ENCODE measurements at places on chromosomes 4 and X.

DNA sequence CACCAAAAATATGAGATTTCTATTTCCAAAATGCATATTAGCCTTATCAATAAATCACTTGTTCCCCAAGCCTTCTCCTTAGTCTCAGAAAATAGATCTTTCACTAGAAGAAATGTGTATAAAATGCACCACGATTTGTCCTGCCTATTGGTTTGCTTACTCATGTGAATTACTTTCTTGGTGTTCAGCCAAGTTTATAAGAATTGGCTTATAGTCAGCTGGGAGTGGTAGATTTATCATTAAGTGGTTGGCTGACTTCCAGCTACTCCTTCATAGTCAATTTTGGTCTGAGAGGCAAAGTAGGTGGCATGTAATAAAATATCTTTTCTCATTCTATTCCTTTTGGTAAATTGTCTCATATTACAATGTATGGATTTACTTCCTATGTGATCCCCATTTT is 1.3 kb downstream of the SULT1E1 start:
- peak; percentile 90 for DNase-seq

DNA sequence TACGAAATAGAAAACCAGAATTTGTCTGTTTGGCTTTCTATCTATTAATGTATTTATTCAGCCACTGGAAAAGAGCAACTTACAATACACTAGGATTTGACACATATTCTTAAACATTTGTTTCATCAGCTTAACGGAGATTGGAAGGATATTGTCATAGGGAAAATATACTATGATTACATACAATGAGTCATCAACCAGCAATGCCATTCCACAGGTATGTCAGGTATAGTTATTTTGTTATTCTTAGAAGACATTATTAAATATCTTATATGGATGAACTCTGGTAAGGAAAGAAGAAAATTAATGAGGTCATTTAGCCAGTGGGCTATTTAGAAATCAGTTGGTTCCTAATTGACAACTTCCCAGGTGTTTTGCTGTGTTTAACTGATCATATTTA is 926.6 kb downstream of the STIM2 start:
- DNase-seq, result no peak

DNA sequence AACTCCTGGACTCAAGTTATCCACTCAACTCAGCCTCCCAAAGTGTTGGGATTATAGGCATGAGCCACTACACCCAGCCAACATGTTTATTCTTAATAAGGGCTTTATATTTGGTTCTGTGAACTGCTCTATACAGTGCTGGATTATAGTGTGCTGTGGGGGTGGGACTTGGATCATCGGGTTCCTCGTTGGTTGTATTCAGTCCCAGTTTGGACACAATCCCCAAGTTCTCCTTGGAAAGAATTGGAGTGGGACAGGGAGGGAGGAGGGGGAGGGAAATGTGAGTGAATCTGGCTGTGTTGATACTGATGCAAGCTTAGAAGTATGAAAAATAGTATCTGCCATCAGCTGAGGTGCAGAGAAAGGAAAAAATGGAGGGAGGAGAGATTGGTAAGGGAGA is 121.3 kb downstream of the KIT start:
- DNase-seq, result no peak

- no peak for DNase-seq
Measured at GRCh38 chr4:19592391-19592790, 659.3 kb upstream of the SLIT2 start.

DNA sequence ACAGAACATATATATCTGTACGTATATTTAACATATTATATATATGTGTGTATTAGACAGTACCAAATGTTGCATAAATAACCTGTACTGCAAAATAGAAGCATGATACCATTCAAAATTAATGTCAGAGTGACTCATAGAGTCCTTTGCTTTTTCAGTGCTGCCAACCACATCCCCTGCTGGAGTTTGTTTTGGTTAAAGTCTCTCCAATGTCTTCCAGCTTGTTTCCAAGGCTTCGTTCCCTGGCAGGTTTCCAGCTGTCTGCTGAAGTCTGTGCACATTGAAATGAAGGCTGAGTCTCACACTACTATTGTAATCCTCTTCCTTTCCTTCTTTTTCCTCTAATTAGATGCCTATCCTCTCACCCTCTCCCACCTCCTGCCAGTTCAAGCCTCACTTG is 14.9 kb downstream of the NRK start:
- no peak for DNase-seq

GRCh38 chrX:98607739-98608138 is 1724.0 kb downstream of the RPA4 start:
- no peak for DNase-seq

GRCh38 chr4:125573786-125574185 is 259.0 kb downstream of the FAT4 start:
- DNase-seq, result no peak

DNA sequence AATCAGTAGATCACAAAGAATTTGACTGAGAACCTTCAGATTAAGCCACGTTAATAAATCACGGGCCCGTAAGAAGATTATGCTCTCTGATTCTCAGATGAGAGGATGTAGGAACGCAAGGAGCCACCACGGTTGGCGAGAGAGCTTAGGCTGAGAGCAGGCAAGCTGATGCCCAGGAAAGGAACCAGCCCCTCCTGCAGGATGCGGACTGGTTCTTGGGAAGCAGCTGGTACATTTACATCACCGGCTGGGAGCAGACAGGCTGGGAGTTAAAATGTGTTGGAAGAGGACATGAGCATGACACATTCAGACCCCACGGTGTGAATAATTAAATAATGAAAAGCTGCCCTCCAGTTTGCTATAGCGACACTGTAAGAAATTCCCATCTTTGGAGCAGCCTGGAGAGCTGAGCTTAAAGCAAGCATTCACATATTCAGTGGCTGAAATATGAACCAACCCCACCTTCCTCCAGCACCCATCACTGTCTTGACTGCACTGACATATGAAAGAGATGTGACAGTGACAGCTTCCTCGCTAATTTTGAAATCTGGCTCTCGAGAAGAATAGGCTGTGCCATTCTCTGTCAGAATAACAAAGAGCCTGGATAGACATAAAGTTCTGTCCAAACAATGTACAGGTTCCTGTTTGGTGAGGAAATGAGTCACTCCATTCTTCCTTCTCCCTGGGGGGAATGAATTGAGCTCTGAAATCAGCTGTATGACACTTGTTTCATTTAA is 33.1 kb downstream of the LNX1 start:
- DNase-seq, result peak; percentile 37
